ENCODE measurements at places on chromosomes 6 and 20.

GRCh38 chr6:4603291-4603690 is 172.9 kb upstream of the CDYL start:
- no peaks in the 10 kb centered on the region for H3K27me3 ChIP-seq
- H3K4me3 ChIP-seq: no peak overlapping the region

GRCh38 chr6:18962361-18962905 is 575.3 kb downstream of the RNF144B start:
- DNase-seq: no peak
- H3K4me1 ChIP-seq: no peaks in the 10 kb centered on the region
- H3K27ac ChIP-seq: no peak overlapping the region
- H3K36me3 ChIP-seq: no peaks in the 10 kb centered on the region
- H3K4me3 ChIP-seq: no peak overlapping the region

- H3K4me3 ChIP-seq: peak overlapping the region; percentile 80
- no peaks in the 10 kb centered on the region for H3K27me3 ChIP-seq
- peaks cover 16% of the 10 kb centered on the region for H3K4me1 ChIP-seq
- DNase-seq: no peak
Observed at GRCh38 chr6:151389618-151390275, 1.6 kb downstream of the ZBTB2 start.

GRCh38 chr6:56757588-56757984 is 114.9 kb upstream of the DST start:
- H3K4me1 ChIP-seq: peaks cover 11% of the 10 kb centered on the region
- no peak for DNase-seq
- H3K27me3 ChIP-seq: no peaks in the 10 kb centered on the region

- H3K27me3 ChIP-seq: no peaks in the 10 kb centered on the region
- H3K36me3 ChIP-seq: no peaks in the 10 kb centered on the region
- H3K27ac ChIP-seq: no peak overlapping the region
- DNase-seq: no peak
Observed at GRCh38 chr6:47162793-47163192, 120.7 kb upstream of the ADGRF1 start.

GRCh38 chr6:20109526-20109925 is 102.7 kb downstream of the MBOAT1 start:
- no peaks in the 10 kb centered on the region for H3K27me3 ChIP-seq
- H3K36me3 ChIP-seq: peaks cover 13% of the 10 kb centered on the region
- no peak overlapping the region for H3K4me3 ChIP-seq
- no peaks in the 10 kb centered on the region for H3K4me1 ChIP-seq
- no peak for DNase-seq

DNA sequence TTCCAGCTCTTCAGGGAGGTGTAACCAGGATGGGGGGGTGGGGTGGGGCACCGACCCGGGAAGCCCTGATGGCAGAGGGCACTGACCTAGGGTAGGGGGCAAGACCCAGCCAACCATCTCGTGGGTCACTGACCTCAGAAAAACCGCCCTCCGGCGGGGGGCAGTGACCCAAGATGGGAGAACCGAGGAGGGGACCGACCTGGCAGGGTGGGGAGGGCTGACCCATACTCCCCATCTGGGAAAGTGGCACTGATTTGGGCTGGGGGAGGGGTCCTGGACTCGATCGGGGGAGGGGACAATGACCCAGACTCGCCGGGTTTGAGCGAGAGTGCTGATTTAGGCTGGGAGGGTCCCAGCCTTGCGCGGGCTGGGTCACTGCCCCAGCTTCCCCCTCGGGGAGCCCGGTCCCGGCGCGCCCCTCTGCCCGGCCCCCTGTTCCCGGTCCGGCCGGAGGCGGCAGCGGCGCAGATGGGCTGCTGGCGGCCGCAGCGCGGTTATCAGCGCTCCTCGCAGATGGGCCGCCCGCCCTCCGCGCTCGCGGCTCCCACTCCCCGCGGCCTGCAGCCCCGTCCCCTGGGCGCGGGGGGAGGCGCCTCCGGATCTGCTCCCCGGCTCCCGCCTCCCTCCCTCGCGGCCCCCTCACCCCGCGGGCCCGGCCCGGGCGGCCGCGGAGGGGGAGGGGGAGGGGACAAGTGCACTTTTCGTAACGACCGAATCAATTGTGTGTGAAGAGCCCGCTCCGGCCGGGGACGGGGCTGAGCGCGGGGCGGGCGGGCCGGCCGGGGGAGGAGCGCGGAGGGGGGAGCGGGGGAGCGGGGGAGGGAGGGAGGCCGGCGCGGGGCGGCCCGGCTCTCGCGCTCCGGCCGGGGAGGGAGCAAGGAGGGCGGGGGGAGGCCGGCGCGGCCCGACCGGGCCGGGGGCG is 2.2 kb downstream of the NOL4L start:
- no peak overlapping the region for H3K27ac ChIP-seq
- no peaks in the 10 kb centered on the region for H3K27me3 ChIP-seq
- H3K4me1 ChIP-seq: peaks cover 4% of the 10 kb centered on the region
- DNase-seq: peak; percentile 48
- H3K36me3 ChIP-seq: no peaks in the 10 kb centered on the region

DNA sequence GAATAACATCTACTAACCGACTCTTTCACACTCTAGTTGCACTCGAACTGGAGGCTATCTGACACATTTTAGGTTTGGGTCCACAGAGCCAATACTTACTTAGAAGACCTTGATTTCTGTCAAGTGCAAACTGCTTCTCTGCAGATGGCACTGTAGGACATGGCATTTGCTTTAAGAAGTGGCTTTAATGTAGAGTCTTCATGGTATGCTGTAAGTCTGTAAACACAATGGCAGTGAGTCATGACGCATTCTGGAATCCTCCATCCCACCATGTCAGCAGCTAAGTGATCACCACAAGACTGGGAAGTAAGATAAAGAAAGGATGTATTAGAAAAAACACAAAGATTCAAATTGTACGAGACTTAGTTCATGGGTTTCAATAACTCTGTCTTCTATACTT is 377.0 kb upstream of the NOX3 start:
- no peak overlapping the region for H3K27ac ChIP-seq
- H3K36me3 ChIP-seq: no peaks in the 10 kb centered on the region
- H3K4me1 ChIP-seq: no peaks in the 10 kb centered on the region
- H3K4me3 ChIP-seq: no peak overlapping the region
- DNase-seq: no peak
- no peaks in the 10 kb centered on the region for H3K27me3 ChIP-seq

GRCh38 chr6:90701146-90701781 is 114.4 kb upstream of the MAP3K7 start:
- no peak overlapping the region for H3K4me3 ChIP-seq
- DNase-seq: no peak
- H3K27me3 ChIP-seq: no peaks in the 10 kb centered on the region
- H3K36me3 ChIP-seq: no peaks in the 10 kb centered on the region
- no peaks in the 10 kb centered on the region for H3K4me1 ChIP-seq
- no peak overlapping the region for H3K27ac ChIP-seq

GRCh38 chr20:48205786-48206185 is 420.5 kb upstream of the SULF2 start:
- no peaks in the 10 kb centered on the region for H3K27me3 ChIP-seq
- H3K4me3 ChIP-seq: no peak overlapping the region
- no peaks in the 10 kb centered on the region for H3K36me3 ChIP-seq
- no peak for DNase-seq
- no peak overlapping the region for H3K27ac ChIP-seq

DNA sequence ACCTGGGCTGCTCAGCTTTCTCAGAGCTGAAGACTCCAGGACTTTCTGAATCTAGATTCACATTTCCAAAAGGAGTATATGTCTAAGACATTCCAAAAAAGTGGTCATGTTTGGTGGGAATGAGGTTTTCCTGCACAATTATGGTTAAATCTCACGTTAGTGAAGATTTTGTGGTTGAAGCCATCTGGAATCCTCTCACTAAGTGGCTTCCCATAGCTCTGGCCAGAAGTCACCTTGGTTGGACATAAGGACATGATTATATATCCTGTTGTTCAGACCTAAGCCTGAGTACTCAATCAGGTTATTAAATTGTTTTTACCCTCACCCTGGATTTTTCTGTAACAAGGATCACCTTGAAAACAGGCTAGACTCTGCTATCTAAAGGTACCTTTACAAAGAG is 176.1 kb upstream of the PLN start:
- DNase-seq: no peak
- no peaks in the 10 kb centered on the region for H3K36me3 ChIP-seq
- no peak overlapping the region for H3K27ac ChIP-seq
- no peaks in the 10 kb centered on the region for H3K27me3 ChIP-seq
- H3K4me1 ChIP-seq: no peaks in the 10 kb centered on the region

GRCh38 chr20:1275919-1276318 is 9.8 kb downstream of the SNPH start:
- H3K27ac ChIP-seq: no peak overlapping the region
- H3K4me3 ChIP-seq: no peak overlapping the region
- no peak for DNase-seq
- no peaks in the 10 kb centered on the region for H3K36me3 ChIP-seq
- H3K27me3 ChIP-seq: no peaks in the 10 kb centered on the region

GRCh38 chr6:32439139-32439538 is 548 bp upstream of the HLA-DRA start:
- DNase-seq: no peak
- H3K4me3 ChIP-seq: no peak overlapping the region
- no peaks in the 10 kb centered on the region for H3K27me3 ChIP-seq
- no peaks in the 10 kb centered on the region for H3K4me1 ChIP-seq
- no peak overlapping the region for H3K27ac ChIP-seq

- peaks cover 10% of the 10 kb centered on the region for H3K4me1 ChIP-seq
- no peaks in the 10 kb centered on the region for H3K27me3 ChIP-seq
- DNase-seq: no peak
- H3K4me3 ChIP-seq: no peak overlapping the region
Observed at GRCh38 chr20:19815553-19815991, 57.5 kb downstream of the RIN2 start.

DNA sequence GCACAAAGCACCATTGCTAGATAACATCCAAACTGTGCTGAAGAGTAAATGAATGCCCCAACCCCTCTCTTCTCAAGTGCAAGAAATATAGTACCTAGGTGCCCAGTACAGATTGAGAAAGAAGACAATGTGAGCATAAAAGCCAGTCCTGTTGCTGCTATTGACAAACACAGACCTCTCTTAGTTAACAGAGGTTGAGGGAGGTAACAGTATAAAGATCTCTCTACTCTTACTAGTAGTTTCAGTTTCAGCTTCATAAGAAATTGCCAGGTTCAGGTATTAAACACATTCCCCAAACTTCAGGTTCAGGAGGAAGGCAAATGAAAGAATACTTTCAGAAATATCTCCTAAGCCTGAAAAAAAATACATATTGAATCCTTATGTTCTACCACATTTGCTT is 31.4 kb downstream of the TBC1D32 start:
- H3K4me3 ChIP-seq: no peak overlapping the region
- no peak for DNase-seq
- no peak overlapping the region for H3K27ac ChIP-seq
- no peaks in the 10 kb centered on the region for H3K4me1 ChIP-seq
- no peaks in the 10 kb centered on the region for H3K27me3 ChIP-seq
- H3K36me3 ChIP-seq: no peaks in the 10 kb centered on the region

DNA sequence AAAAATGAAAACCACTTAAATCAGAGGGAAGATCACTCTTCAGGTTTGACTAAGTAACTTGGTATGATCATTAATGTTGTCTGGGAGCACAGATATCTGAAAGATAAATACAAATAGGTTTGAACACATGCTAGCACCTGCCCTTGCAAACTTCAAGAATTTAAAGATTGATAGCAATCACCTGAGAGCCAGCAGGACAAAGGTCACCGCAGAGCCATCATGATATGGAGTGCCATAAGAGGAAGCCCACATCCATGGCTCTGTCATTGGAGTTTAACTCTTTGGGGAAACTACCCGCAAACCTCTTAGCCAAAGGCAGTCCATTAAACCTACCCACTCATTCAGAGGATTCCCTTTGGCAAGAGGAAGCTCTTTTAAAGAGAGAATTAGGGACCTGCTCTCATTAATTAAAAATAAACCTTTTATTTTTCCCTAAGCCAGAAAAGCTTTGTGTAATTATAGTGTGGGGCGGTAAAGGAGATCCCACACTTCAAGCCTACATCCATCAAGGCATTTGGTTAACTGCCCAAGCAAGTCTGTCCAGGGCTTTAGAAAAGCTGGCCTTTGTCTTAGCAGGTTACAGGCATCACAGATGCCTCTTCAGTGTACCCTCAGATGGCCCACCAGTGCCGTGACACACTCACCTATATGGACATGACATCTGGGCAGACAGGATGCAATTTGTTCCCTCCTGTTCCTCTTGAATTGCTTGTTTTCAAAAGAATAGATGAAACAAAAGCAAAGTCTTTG is 73.0 kb downstream of the SASH1 start:
- H3K36me3 ChIP-seq: no peaks in the 10 kb centered on the region
- no peaks in the 10 kb centered on the region for H3K4me1 ChIP-seq
- DNase-seq: no peak
- no peak overlapping the region for H3K4me3 ChIP-seq
- no peak overlapping the region for H3K27ac ChIP-seq

DNA sequence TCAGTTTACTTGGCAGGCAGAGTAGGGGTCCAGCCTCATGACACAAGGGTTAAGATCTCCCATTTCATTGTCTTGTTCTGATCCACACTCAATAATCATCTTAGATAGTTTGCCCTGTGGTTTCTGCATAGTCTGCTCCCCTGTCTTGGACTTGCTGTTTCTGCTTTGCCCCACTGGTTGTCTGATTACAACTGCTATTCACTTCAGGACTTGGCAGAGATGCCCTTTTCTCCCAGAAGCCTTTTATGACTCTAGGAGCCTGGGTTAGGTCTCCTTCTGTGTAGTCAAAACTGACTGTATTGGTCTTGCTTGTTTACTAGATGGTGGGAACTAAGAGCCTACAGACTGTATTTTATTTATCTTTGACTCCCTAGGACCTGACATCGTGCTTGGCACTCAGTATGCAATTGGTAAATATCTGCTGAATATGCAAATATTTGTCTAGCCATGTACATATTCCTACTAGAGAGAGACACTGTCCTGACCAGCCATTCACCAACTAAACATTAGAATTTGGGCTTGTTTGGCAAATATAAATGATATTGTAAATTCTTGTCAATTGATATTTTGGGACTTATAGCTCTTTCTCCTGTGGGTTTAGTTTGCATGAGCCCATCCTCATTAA is 165.9 kb upstream of the KCNK16 start:
- H3K4me3 ChIP-seq: no peak overlapping the region
- no peak overlapping the region for H3K27ac ChIP-seq
- H3K27me3 ChIP-seq: no peaks in the 10 kb centered on the region
- no peak for DNase-seq

GRCh38 chr20:61577065-61577464 is 325.0 kb downstream of the CDH4 start:
- H3K4me1 ChIP-seq: no peaks in the 10 kb centered on the region
- H3K36me3 ChIP-seq: no peaks in the 10 kb centered on the region
- no peak overlapping the region for H3K4me3 ChIP-seq
- H3K27ac ChIP-seq: no peak overlapping the region
- no peaks in the 10 kb centered on the region for H3K27me3 ChIP-seq

GRCh38 chr20:46260480-46260879 is 47.8 kb downstream of the CDH22 start:
- H3K4me1 ChIP-seq: no peaks in the 10 kb centered on the region
- H3K27me3 ChIP-seq: no peaks in the 10 kb centered on the region
- H3K4me3 ChIP-seq: no peak overlapping the region
- no peaks in the 10 kb centered on the region for H3K36me3 ChIP-seq
- DNase-seq: no peak

DNA sequence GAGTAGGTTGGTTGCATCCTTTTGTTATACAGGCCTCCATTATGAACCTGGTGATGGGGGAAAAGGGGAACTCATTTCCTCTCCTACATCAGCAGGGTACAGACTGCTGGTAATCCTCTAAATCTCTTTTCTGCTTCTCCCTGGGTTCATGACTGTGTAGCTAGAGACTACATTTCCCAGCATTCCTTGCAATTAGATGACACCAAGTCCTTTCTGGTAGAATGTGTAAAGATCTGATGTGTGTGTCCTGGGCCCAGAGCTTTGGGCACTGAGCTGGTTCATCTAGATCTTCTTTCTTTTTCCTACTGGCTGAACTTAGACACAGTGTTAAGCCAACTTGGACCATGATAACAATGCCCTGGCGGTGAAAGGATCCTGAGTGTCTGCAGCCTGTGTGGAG is 104.7 kb upstream of the IFNGR1 start:
- DNase-seq: no peak
- no peak overlapping the region for H3K27ac ChIP-seq
- no peaks in the 10 kb centered on the region for H3K27me3 ChIP-seq
- no peak overlapping the region for H3K4me3 ChIP-seq
